Right ventricle myocardium inferior (tissue), 1 donor: ENCODE measurements at places on chromosomes 3 and 15.

DNA sequence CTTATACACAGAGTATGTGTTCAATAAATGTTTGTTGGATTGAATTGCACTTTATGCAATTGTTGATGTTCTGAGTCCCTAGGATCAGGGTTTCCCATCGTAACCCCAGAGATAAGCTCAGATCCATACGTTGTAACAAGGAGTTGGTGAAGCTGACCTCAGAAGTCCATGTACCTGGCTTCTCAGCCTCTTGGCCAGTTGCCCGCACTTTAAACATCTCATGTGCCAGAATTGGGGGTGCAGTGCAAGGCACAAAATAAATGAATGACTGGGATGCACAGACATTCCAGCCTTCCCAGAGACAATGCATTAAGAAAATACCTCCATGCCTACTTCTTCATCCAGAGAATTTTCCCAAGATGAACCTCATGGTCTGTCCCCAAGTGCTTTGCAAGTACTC is 142.9 kb upstream of the IL12A start:
- DNase-seq, result no peak

DNA sequence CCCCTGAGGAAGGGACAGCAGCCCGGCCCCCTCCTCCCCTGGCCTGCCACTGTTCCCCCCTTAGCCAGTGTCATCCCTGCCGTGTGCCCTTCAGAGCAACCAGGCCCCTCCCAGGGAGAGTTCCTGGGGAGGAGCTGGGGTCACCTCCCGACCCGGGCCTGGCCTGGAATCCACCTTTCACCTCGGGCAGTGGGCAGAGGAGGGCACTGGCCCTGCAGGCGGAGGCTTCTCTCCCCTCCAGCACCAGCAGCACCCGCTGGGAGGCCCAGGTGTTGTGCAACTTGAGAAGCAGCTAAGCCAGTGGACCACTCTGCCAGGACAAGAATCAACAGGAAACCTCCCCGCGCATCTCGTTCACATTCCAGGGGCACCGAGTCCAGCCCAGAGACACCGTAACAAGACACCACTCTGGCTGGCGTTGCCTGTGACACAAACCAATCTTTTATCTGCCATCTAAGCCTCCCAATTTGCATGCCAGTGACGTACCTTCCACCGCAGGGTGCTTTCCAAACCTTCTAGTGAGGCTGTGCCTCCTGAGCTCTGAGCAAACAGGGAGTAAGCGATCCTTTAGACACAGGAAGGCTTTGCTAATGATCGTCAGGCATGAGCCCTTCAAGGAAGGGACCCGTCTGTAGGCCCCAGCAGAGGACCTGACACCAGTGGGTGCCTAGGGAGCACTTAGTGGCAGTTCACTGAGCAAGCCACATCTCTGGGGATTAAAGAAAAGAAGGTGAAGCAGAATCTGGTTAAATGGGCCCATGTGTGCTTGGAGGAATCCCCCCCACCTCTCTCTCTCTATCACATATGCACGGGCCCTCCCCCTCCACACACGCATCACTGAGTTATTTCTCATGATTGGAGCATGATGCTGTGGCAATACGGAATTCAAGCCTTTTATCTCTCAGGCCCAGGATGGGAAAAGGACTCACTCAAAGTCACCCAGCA is 98.9 kb upstream of the TLE3 start:
- DNase-seq, result peak; percentile 59

DNA sequence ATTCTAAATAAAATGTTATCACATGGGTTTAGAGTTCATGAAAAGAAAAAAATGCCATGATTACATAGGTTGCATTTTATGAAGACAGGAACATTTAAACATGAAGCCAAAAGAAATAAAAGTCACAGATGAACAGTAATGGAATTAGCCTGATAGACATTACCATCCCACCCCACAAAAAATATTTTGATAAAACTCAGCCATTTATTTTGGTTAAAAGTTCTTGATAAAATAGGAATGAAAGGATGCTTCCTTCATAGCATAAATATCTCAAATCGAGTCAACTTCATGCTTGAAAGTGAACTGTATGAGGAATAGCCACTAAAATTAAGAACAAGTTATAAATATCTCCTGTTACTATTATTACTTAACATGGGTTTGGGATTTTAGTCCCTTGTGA is 101.9 kb upstream of the TMC3 start:
- DNase-seq, result no peak

- no peak for DNase-seq
Observed at GRCh38 chr15:52462806-52463360, 65.8 kb downstream of the MYO5A start.

GRCh38 chr3:152531717-152532116 is 263.0 kb downstream of the MBNL1 start:
- no peak for DNase-seq

DNA sequence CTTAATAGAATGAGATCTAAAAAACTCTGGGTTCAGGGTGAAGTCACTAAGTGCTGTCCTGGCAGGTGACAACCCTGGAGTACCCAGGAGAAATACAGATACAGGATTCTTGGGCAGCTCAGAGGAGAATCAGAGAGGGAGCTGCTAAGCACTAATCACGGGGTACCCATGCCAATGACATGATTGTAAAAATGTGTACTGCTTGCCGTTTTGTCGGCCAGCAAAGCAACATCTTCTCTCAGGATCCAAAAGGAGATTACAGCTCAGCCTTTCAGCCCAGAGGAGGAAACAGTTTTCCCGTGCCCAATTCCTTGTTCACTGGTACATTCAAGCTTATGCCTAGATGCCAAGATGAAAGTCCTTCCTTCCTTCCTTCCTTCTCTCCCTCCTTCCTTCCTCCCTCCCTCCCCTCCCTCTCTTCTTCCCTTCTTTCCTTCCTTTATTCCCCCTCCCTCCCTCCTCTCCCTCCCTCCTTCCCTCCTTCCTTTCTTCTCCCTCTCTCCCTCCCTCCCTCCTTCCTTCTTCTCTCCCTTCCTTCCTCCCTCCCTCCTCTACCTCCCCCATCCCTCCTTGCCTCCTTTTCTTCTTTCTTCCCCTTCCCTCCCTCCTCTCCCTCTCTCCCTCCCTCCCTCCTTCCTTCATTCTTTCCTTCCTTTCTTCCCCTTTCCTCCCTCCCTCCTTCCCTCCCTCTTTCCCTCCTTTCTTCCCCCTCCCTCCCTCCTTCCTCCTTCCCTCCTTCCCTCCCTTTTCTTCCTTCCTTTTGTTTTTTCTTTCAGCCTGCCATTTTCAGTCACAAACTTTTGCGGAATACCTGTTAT is 4.1 kb upstream of the MINAR1 start:
- DNase-seq, result no peak

- no peak for DNase-seq
Observed at GRCh38 chr15:34853001-34853758, 57.8 kb upstream of the ACTC1 start.

DNA sequence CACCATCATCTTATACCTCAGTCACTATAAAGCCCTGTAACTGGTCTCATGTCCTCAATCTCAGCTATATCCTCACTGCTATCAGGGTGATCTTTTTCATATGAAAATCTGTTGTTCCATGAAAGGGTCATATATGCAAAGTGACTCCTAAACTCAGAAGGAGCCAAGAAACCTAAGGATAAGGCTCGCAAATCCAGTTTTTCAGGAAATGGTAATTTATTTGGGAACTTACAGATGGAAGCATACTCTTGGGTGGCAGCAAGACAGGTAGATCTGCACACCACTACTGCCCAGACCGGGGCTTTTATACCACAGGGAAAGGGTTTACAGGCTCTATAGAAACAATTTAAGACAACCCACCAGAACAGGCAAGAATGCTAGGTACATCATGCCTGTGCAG is 272.3 kb downstream of the UBE2E2 start:
- DNase-seq, result no peak

GRCh38 chr3:177466074-177466473 is 268.8 kb upstream of the TBL1XR1 start:
- DNase-seq, result no peak

- no peak for DNase-seq
Observed at GRCh38 chr3:12618426-12618825, 45.5 kb downstream of the RAF1 start.

DNA sequence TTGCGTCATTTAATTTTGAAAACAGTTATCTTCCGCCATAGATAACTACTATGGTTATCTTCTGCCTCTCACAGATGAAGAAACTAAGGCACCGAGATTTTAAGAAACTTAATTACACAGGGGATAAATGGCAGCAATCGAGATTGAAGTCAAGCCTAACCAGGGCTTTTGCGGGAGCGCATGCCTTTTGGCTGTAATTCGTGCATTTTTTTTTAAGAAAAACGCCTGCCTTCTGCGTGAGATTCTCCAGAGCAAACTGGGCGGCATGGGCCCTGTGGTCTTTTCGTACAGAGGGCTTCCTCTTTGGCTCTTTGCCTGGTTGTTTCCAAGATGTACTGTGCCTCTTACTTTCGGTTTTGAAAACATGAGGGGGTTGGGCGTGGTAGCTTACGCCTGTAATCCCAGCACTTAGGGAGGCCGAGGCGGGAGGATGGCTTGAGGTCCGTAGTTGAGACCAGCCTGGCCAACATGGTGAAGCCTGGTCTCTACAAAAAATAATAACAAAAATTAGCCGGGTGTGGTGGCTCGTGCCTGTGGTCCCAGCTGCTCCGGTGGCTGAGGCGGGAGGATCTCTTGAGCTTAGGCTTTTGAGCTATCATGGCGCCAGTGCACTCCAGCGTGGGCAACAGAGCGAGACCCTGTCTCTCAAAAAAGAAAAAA is 1.2 kb downstream of the B2M start:
- peak; percentile 74 for DNase-seq

DNA sequence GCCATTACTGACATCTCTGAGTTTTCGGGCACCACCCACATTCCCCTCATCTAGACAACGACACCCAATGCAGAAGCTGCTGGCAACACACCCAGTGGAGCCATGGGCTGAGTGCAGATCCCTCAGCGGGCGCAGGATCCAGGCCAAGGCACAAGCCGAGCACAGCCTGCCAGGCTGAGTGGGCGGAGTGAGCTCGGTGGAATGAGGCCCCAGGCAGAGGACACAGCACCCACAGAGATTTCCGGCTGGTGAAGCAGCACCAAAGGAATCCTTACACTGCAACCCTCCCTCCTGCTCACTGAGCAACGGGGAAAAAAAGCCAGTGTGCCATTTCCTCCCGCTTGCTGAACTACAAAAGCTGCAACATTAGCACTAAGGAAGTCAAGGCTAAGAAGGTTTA is 34.3 kb downstream of the ZMAT3 start:
- no peak for DNase-seq

- DNase-seq, result no peak
Observed at GRCh38 chr3:39065197-39065596, 13.4 kb downstream of the WDR48 start.

DNA sequence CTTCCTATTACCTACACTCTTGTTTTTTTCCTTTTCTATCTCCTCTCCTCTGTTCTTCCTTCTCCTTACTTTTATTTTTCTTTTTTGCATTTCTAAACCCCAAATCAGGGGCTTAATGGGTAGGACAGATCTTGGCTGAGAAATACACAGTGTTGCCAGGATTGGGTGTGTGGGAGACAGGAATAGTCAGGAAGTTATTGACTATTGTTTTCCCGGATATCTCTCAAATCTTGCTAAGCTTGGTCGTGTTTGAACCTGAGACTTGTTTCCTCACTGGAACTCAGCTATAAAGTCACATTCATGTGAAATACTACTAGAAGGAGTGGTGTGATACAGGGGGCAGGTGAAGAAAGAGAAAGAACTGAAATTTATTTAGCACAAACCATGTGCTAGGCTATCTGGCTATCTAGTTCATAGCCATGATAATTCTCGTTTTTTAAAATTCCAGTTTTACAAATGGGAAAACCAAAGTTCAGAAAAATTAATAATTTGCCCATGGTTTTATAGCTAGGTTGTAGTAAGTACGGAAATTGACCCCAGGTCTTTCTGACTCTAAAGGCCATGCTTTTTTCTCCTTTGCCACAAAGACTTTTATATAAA is 343.2 kb upstream of the UMPS start:
- no peak for DNase-seq

DNA sequence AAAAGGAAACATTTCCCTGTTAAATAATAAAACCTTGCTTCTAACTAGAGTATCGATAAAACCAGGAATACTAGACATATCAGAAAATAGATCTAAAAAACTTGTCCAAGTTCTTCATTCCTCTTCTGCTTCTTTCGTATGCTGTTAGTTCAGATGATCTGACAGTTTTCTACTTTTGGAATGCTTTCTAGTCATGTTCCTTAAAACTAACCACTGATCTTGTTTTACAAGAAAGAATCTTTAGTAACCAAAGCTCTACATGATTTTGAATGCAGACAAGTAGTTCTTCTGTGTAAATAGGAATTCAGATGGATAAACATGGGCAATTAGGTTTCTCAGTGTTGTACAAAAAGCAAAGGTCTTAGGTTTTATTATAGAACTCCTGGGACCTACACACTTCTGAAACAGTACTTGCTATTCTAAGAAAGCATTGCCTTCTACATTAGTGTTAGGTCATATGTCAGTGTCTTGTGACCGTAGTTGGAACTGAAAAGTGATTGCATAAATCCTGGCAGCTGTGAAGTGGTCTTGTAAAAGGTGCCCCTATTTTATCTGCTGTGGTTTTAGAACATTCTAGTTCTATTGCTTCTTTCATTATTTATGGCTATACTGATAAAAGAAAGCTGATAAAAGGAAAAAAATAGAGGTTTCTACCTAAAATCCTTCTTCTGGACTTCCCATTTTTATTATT is 40.7 kb downstream of the SNRK start:
- DNase-seq, result no peak

- no peak for DNase-seq
Observed at GRCh38 chr3:31878231-31878838, 102.7 kb downstream of the OSBPL10 start.

DNA sequence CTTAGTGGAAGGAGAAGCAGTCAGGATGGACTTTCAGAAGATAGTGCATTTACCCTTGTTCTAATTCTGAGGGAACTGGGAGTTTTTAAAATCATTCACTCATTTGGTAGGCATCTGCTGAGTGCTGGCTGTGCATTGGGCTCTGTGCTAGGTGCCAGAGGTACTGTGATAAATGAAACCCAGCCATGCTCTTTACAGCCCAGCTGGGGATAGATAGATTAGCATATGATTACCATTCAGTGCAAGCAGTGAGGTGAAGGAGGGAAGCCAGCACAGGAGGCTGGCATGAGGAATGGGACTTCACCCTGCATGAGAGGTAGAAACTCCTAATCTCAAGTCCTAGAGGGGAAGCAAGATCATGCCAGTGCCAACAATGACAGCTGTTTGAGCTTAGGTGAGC is 361.9 kb upstream of the TRIM42 start:
- DNase-seq, result no peak
